ENCODE measurements at places on chromosomes 7 and 10. TPM values are rescaled to one million over a fixed set of nuclear protein-coding genes. Genes with fewer than 3 reads are reported as not detected.

- no peak for DNase-seq
- peaks cover 7% of the 10 kb centered on the region for H3K4me1 ChIP-seq
- H3K27ac ChIP-seq: no peak overlapping the region
- H3K4me3 ChIP-seq: no peak overlapping the region
- H3K36me3 ChIP-seq: no peaks in the 10 kb centered on the region
- no peaks in the 10 kb centered on the region for H3K27me3 ChIP-seq
Measured at GRCh38 chr10:71435571-71436267, 39.0 kb downstream of the CDH23 start.

DNA sequence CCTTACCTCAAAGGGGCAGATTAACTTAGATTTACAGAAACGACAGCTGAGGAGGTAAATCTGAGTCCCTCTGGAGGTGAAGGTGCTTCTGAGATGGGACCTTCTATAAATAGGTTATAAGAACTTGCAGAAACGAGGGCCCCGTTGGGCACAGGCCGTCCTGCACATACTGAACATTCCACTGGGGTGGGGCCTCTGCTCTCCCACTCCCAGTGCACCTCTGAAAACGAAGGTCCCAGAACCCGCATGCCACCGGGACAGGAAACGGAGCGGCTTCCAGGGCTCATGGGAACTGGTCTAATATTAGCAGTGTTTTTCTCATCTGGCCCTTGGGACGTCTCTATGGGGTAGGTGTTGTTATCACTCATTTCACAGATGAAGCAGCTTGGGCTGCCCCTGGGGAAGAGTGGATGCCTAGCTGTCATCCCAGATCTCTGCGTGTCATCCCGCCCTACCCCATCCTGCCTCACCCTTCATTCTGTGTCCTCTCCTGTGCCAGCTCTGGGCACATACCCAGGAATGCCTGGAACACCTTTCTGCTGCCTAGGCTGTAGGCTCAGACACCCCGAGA, 19.6 kb downstream of the C10orf62 start:
- H3K4me1 ChIP-seq: no peaks in the 10 kb centered on the region
- H3K36me3 ChIP-seq: no peaks in the 10 kb centered on the region
- H3K4me3 ChIP-seq: no peak overlapping the region
- peaks cover 5% of the 10 kb centered on the region for H3K27me3 ChIP-seq
- no peak overlapping the region for H3K27ac ChIP-seq
- no peak for DNase-seq

DNA sequence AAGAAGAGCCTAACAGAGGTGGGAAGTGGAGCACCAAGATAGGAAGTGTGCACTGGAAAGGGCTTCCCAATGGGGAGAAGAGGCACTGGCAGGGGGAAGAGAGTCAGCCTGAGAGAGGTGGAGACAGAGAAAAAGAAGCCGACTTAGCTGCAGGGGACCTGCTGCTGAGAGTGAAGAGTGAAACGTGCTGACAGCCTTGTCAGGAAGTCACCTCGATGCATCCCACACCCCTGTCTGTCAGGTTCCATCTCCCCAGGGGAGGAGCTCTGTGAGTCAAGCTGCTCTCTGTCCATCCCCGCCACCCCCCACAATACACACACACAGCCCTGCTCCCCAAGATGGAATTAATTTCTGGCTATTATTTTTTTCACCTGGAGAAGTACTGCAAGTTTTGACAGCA, 14.0 kb downstream of the KAZALD1 start:
- H3K4me3 ChIP-seq: no peak overlapping the region
- H3K36me3 ChIP-seq: no peaks in the 10 kb centered on the region
- peaks cover 59% of the 10 kb centered on the region for H3K27me3 ChIP-seq
- H3K4me1 ChIP-seq: no peaks in the 10 kb centered on the region
- no peak for DNase-seq
- no peak overlapping the region for H3K27ac ChIP-seq

DNA sequence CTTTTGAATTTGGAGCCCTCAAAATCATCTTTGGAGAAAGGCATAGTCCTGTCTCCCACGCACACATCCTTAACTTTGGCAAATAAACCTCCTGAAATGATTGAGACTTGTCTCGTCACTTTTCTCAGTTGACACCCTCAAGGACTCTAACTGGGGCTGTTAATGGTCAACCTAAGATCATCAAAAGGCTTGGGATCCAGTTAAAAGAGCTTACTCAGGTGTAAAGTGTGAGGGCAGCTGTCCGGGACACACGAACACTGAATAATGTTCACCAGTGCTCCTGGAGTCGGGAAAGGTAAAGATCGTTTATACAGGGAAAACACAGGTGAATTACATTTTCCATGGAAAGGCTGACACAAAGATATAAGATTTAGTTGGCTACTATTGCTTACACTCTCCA, 84.7 kb downstream of the PAXIP1 start:
- no peaks in the 10 kb centered on the region for H3K36me3 ChIP-seq
- no peak overlapping the region for H3K4me3 ChIP-seq
- peaks cover 28% of the 10 kb centered on the region for H3K27me3 ChIP-seq
- H3K27ac ChIP-seq: no peak overlapping the region
- H3K4me1 ChIP-seq: peaks cover 4% of the 10 kb centered on the region
- DNase-seq: peak; percentile 14

DNA sequence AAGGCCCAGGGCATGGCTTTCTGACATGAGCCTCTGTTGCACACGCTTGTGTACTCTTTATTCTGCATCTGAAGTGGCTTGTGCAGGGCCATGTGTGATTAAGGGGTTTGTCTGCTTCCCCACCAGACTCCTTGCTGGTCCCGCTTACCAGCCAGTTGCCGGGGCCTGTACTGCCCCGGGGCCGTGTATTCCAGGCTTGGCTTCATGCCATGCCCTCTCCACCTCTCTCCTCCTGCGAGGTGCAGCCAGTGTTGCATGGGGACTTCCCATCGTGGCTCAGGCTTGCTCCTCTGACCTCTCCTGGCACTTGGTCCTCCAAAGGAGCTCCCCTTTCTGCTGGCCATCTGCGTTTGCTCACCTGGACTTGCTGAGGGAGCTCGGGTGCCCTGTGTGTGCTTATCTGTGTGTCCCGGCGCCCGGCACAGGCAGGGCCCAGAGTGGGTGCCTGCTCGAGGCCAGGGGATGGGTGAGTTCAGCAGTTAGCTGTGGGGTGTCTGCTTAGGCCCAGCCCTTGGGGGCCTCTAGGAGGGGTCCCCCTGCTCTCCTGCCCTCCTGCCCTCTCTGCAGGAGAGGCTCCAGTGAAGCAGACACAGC, 11.0 kb upstream of the C10orf143 start:
- H3K27ac ChIP-seq: no peak overlapping the region
- H3K4me1 ChIP-seq: no peaks in the 10 kb centered on the region
- no peak overlapping the region for H3K4me3 ChIP-seq
- no peaks in the 10 kb centered on the region for H3K36me3 ChIP-seq
- H3K27me3 ChIP-seq: peaks cover 6% of the 10 kb centered on the region
- no peak for DNase-seq

DNA sequence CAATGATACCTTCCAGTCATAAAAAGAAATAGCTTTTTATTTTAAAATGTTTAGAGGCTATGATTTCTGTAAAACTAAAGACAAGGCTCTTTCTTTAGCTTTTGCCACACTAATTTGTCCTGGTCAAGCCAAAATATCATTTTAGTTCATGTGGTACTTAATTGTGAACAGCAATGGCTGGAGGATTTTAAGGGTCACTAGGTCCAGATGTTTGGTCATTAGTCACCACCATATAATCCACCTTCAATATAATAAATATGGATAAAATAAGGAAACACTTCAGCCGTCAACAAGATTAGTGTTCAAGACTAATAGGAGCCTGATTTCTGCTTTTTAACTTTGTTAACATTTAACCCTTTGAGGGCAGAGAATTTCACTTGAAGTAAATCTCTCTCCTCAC, 50.0 kb upstream of the HGF start:
- H3K27me3 ChIP-seq: no peaks in the 10 kb centered on the region
- H3K27ac ChIP-seq: no peak overlapping the region
- DNase-seq: no peak
- no peaks in the 10 kb centered on the region for H3K36me3 ChIP-seq
- no peaks in the 10 kb centered on the region for H3K4me1 ChIP-seq

DNA sequence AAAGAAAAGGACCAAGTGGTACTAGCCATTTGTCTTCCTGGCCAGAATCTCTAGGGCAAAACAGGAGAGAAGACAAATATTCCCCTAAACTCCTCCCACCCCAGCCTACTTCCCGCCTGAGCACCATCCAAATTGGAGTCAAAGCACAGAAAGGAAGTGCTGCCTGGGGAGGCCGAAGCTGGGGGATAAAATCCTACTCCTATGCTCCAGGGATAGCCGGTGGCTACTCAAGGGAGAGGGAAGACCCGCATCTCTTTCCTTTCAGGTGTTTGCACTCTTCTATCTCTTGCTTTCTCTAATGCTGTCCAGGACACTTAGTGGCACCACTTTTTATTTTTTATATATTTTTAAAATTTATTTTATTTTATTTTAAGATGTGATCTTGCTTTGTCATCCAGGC, 7.1 kb upstream of the DUSP5 start:
- H3K4me3 ChIP-seq: no peak overlapping the region

- no peaks in the 10 kb centered on the region for H3K36me3 ChIP-seq
- H3K27me3 ChIP-seq: peaks cover 21% of the 10 kb centered on the region
- H3K27ac ChIP-seq: no peak overlapping the region
- no peak for DNase-seq
- H3K4me3 ChIP-seq: no peak overlapping the region
Measured at GRCh38 chr10:34780818-34781380, 34.2 kb downstream of the PARD3 start.

GRCh38 chr10:23693501-23693901, 254.6 kb downstream of the OTUD1 start:
- H3K4me1 ChIP-seq: no peaks in the 10 kb centered on the region
- no peak overlapping the region for H3K27ac ChIP-seq
- H3K27me3 ChIP-seq: peaks cover 46% of the 10 kb centered on the region
- DNase-seq: no peak
- H3K4me3 ChIP-seq: no peak overlapping the region
- H3K36me3 ChIP-seq: no peaks in the 10 kb centered on the region

DNA sequence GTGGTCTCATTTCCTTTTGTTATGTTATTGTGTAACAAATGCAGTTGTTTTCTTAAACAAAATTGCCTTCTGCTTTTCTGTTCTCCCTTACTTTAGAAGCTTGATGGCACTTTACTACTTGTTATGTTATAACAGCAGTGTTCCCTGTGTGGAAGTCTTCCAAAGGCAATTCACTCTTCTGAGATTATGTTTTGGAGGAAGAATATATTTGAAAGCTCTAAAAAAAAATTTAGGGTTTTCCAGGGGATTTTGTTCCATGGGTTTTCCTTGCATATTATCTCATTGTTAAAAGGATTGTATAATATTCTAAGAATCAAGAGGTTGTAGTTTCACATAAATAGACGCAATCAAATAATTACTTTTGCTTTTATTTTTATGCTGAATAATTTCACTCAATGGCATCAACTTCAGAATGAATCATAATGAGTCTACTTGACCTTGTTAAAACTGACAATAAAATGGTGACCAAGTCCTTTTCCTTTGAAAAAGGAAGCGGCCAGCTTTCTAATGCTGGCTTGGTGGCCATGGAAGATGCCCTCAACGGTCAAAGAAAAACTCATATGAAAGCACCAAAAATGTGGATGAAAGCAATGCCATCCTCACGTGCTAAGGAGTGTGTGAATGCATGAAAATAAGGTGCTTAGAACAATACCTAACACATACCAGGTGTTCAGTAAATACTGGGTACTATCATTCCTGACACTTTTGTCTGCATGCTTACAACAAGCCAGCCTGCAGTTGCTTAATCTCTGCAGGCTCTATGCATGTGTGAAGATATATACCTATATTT, 92.4 kb upstream of the KLF6 start:
- no peaks in the 10 kb centered on the region for H3K27me3 ChIP-seq
- no peak overlapping the region for H3K27ac ChIP-seq
- H3K4me3 ChIP-seq: no peak overlapping the region
- peaks cover 45% of the 10 kb centered on the region for H3K4me1 ChIP-seq

DNA sequence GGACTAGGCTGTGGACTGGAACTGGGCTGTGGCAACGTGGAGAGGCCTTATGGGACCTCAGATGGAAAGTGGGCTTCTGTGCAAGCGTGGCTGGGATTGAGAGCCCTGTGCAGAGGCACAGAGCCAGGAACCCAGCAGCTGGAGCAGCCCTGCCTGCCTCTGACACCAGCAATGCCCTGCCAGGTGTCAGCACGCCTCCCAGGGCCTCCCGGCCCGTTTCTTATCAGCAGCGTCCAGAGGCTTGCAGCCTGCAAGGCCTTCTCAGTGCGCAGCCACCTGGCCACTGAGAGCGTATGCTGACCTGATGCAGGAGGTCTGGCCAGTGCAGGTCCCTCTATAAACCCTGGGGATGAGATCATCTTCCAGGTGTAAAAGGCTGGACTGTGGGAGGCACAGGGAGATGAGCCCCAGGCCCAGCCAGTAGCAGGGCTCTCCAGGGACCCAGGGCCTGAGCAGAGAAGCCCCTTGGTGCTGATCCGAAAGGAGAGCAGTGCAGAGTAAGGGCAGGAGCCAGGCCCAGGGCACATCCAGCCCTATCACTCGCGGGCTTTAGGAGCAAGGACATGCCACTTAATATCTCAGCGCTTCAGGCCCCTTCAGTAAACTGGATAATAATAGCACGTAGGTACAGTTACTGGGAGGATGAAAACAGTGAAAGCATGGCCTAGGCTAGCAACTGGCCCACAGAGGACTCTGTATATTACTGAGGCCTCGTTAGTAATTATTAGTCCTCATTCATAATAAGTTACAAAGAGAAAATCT, 38.8 kb upstream of the ANTXRL start:
- H3K36me3 ChIP-seq: peaks cover 20% of the 10 kb centered on the region
- DNase-seq: no peak
- no peaks in the 10 kb centered on the region for H3K27me3 ChIP-seq
- peaks cover 3% of the 10 kb centered on the region for H3K4me1 ChIP-seq
- H3K27ac ChIP-seq: no peak overlapping the region

DNA sequence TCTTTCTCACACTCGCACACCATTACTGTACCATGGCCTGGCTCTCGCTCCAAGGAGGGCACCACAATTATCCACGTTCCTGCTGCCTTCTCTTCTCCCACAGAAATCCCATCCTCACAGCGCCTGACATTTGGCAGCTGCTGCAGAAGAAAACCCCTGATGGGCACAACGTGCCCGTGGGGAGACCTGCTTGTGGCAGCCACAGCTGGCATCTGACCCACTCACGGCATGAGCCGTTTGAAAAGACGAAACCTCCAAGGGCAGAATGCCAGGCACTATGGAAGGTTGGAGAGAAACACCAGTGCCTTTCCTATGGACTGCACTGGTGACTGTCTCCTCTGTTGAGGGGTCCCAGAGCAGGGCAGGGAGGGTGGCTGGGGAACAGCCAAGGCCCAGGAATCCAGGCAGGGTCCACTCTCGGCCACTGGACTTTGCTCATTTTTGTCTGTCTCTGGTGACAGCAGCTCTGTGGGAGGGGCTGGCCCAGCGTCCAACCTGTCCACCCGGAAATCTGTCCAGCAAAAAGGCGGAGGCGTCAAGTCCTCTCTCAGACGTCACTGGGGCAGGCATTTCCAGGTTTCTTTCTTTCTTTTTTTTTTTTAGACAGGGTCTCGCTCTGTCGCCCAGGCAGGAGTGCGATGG, 61.0 kb upstream of the MKRN1 start:
- no peak overlapping the region for H3K27ac ChIP-seq
- H3K4me1 ChIP-seq: peaks cover 2% of the 10 kb centered on the region
- H3K36me3 ChIP-seq: no peaks in the 10 kb centered on the region

Gene SMO
- total RNA-seq: not detected

Gene SGPL1
- 29.3 TPM for total RNA-seq

Gene ZP3
- 0.94 TPM for total RNA-seq

Gene POR
- total RNA-seq: 52.0 TPM

Gene AZGP1
- not detected for total RNA-seq

Gene TDRD1
- total RNA-seq: 0.15 TPM

Gene LDB3
- total RNA-seq: 0.05 TPM

Data from activated CD8-positive, alpha-beta memory T cell treated with anti-CD3 and anti-CD28 coated beads, Interleukin-2, amount 10 ng/mL, durations not matched to agents 7 days and 5 days (primary cell).